ENCODE measurements at places on chromosomes 5 and 9.

DNA sequence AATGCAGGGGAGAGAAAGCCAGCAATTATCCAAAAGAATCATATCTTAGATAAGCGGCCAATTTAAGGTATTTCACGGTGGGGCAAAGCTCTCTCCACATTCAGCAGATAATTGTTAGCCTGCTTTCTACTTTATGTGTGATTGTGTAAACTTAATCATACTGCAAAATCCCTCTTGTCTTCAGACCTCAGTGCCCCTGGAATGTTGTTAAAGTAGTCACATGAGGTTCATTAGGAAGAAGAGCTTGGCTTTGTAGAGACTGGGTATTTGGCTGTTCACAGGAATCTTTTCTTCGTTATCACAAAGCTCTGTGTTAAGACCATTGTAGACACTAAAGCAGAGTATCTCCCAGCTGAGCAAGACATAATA lies 127.0 kb downstream of the RFK start:
- DNase-seq: no peak

DNA sequence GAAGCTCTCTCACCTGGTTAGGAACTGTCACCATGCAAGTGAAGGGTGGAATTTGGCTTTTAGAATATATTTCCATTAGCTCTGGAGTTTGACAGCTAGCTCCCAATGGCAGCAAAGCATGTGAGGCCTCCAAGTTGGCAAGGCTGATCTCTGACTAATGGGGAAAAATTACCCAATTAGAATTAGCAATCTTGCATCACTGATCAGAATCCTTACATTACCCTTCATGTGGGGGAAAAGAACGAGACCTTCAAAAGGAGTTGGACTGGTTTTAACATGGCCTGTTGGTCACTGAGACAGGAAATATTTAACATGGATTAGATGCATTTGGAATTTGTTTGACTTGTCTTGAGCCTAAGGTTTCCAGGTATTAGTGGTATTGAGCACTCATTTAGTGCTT lies 192.3 kb upstream of the GDNF start:
- DNase-seq: no peak

DNA sequence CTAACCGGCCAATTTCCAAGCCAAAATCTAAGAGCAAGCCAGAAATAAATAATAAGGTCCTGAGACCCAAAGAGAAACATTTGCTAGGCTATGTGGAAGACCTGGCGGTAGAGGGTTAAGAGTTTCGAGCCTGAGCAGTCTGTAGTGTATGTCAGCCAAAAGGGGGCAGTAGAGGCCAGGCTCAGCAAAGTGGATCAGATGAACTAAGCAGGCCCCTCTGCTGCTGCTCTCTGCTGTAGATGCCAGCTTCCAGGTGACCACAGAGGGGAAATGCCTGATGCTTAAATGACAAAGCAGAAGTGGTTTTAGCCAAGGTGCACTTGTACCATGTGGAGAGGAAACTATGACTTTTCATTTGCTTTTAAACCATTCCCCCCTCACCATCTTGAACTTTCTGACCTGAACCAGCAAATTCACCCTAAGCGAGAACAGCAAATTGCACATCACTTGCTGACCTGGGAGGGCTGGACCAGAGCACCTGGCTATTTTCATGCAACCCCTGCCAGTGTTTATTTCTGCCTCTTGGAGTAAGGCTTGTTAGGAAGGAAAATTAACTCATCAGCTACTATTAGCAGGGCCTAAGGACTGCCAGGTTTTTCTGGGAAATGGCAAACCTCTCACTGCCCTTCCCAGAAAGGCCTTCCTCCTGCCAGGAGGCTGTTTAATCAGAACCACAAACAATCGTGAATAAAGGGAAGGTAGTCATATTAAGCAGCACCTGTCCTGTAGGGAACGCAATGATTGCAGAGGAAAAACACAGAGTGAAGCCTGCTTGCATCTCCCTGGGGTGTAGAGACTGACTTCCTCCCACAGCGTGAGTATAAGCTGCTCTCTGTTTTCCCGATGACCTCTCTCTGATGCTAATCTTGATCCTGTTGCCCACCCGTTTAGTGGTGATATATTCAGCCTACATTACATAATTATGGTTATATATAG lies 818.2 kb downstream of the TLR4 start:
- DNase-seq: peak; percentile 82

GRCh38 chr5:171162165-171162564 lies 146.9 kb upstream of the TLX3 start:
- DNase-seq: no peak

DNA sequence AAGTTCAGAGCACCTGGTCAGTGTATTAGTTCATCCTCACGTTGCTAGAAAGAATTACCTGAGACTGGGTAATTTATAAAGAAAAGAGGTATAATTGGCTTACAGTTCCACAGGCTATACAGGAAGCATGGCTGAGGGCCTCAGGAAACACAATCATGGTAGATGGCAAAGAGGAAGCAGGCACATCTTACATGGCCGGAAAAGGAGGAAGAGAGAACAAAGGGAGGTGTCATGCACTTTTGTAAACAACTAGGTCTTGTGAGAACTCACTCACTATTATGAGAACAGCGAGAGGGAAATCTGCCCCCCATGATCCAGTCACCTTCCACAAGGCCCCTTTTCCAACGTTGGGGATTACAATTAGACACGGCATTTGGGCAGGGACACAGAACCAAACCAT lies 28.8 kb upstream of the CAVIN4 start:
- DNase-seq: no peak

DNA sequence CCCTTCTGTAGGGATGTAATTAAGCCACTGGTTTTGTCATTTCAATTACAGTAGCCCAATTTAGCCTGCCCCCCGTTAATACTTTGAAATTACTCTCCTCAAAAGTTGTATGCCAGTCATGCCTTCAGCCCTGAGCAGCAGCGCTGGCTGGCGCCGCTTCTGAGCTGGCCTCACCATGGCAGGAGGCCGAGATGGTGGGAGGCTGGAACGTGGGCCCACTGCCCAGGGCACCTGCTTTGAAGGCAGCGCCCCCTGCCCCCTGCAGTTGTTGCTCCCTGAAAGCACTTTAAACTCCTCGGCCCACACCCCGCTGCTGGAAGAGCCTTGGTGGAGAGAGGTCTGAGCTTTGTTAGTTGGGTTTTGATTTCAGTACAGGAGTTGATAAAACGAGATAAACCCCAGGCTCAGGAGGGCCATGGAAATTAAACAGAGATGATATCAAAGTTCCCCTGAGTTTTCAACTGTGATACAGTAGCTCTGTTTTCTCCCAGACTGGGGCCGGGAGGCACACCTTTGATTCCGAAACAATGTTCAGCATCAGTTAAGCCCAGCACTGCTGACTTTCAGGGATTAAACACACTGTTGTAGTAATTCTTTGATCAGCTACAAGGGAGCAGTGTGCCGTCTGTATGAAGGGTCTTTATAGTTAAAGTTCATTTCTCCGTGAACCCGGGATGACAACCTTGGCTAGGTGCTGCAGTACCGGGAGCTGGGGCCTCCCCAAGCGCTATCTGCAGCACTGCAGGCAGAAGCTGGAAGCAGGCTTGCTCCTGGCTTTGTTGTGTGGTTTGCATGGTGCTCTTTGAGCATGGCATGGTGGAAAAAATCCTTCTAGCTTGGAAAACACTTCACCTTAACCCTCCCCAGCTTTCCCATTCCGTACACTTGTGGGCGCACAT lies 9.5 kb downstream of the MVB12B start:
- no peak for DNase-seq

DNA sequence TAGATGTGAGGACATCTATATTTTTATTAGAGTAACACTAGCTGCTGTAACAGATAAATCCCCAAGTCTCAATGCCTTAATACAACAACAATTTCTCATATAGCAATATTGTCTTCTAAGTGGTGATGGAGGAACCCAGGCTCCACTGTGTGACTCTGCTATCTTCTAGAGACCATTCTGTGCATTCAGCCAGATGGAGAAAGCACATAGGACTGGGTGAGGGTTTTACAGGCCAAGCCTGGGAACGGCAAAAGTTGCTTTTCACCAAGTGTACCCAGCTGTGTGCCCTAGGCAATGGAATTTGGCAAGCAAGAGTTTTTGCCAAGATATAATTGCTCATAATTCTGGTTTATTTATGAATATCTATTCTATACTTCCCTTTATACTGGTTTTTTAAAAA lies 11.7 kb downstream of the RBM22 start:
- no peak for DNase-seq

GRCh38 chr9:126326228-126327005 lies at the start of gene MVB12B:
Gene MVB12B (plus strand): TSS chr9:126326829. CDS start chr9:126326930, 101 bp downstream.
- peak; percentile 55 for DNase-seq

DNA sequence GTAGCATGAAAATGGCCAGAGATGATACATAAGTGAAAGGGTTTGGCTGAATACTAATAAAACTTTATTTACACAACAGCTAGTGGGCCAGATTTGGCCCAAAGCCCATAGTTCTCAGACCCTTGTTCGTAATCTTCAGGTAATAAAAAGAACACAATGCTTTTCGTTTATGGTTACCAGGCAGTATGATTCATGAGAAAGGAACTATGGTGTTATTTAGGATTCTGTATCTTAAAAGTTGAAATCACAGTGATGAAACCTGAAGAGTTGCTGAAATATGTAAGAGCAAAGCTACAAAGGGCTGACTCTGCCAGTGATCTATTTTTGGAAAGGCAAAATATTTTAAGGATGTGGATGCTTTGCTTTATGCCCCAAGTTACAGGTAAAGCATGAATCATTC lies 192.7 kb downstream of the SMC2 start:
- DNase-seq: no peak

DNA sequence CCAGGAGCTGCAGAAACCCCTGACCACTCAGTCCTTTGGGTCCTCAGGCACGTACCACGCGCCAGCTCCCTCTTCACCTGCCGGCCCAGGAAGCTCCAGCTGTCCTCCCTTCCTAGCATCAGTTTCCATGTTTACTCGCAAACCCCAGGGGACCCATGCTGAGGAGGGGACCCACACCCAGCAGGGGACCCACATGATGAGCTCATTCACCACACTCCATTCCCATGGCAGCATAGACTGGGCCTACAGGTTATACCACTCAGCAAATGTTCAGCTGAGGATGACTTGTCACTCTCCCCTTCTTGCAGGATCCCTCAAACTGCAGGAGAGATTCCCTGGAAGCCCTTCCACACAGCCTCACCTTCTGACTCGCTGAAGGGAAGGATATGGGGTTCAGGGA lies 73.5 kb upstream of the GALNT10 start:
- DNase-seq: no peak

GRCh38 chr9:87076825-87077224 lies 129.5 kb upstream of the GAS1 start:
- DNase-seq: no peak

- DNase-seq: no peak
These were observed 24.3 kb upstream of the KCNIP1 start for GRCh38 chr5:170479484-170479883.

- DNase-seq: no peak
These were observed 91.6 kb downstream of the ROR2 start for GRCh38 chr9:91858213-91859030.

DNA sequence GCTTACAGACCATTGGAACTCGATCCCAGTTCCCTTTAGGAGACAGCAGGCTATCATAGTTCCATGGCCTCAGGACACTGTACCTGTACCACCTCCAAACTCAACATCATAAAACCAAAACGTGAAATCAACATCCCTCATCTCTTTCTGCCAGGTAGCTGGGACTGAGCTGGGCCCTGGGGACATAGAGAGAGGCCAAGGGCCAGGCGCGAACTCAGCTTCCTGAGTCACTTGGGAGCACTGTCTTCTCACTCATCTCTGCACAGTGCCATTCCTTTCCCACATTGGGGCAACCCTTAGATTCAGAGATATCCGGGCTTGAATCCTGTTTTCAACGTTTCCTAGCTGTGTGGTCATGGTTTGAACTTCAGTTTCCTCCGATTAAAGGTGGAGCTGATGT lies 12.2 kb downstream of the DAB2IP start:
- DNase-seq: no peak

DNA sequence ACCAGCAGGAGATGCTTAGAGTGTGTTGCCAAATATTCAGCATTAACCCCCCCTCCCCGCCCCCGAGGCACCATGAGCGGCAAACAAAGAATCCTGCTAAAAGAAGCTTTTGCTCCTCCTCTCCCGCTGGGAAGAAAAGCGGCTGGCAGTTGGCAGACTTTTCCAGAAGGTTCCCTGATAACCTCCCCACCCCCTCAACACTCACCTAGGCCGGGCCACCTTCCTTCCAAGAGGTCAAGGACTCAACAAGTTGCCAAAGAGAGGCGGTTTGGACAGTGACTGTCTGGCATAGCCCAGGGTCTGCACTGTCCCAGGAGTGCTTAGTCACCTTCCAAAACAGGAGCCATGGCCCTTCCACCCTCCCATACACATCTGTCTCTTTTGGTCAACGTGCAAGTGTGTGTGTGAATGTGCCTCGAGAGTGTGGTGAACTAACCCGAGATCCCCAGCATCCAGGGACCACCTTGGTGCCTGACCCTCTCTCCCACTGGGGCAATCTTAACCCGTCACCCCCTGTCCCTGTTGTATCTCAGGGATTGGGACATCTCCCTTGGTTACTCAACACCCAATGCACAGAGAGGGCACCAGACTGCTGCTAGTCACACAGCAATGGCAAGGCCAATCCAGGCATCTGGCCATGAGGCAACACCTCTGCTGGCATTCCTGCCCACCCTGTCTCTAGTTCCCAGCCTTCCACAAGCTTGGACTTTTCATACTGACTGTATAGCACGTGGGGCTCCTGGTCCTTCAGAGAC lies 18.9 kb downstream of the CAMK2A start:
- DNase-seq: no peak

DNA sequence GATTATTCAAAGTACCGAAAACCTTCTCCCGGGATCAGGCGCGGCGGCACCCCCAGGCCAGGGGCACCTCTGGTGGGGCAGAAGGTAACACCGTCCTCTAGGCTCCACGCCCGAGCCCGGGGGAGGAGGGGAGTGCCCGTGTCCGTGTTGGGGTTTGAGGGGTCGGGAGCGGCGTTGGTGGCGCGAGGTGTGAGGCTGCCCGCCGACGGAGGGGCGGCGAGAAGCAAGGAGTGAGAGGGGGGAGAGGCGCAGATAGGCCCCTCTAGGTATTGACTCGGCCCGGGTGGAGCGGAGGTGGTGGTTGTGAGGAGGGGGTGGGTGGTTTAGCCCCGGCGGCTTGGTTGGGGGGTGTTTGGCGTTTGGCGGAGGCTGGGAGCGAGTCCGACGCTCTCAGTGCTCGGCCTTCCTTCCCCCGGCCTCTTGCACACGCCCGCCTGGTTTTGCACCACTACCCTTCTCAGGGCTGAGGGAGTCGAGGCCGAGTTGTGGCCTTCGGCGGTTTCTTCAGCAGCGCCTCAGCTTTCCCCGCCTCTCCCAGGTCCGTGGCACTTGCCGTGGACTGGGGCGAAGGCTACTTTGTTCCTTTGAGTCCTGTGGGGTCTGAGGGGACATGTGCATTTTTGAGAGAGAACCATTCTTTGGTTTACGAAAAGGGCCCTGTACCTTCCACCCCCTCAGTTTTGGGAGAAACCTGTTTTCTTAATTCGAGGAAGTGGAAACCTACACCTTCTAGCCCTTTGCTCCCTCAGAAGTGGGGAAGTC lies 450 bp downstream of the GPBP1 start:
- peak; percentile 64 for DNase-seq

Data from hematopoietic multipotent progenitor cell treated with erythropoietin and hydrocortisone succinate and interleukin-3 and kit ligand, for 4 days (in vitro differentiated cells).